Tibial nerve (tissue), 4 donors: ENCODE measurements at places on chromosomes 4 and X. TPM values are rescaled to one million over a fixed set of nuclear protein-coding genes. Genes with fewer than 3 reads are reported as not detected.

Gene KLHL5
- 18.8 TPM for total RNA-seq

DNA sequence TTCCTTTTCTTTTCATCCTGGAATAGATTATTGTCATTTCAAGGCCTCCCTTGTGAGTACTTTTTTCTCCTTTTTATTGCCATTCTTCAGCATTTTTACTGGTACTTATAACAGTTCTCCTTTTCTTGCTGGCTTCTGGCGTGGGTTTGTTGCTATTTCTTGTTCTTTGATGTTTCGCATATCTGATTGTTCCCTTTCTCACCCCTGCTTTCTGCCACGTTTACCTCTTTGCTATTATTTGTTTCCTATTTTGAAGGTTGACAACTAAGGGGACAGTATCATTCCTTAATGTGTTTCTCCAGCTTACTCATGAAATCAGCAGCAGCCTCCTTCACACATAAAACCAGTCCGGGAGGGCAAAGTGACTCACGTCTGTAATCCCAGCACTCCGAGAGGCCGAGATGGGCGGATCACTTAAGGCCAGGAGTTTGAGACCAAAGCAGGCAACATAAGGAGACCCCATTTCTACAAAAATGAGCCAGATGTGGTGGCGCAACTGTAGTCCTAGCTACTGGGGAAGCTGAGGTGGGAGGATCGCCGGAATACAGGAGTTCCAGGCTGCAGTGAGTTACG, 72.6 kb downstream of the DMD start:
- DNase-seq: no peak

Gene P2RY10
- total RNA-seq: 0.22 TPM

DNA sequence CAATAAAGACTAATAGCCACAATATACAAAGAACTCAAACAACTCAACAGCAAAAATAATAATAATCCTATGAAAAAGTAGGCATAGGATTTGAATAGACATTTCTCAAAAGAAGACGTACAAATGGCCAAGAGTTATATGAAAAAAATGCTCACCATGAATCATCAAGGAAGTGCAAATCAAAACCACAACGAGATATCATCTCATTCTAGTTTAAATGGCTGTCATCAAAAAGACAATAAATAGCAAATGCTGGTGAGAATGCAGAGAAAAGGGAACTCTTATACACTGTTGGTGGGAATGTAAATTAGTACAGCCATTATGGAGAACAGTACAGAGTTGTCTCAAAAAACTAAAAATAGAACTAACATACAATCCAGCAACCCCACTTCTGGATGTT, 18.8 kb downstream of the TLR6 start:
- DNase-seq: no peak

DNA sequence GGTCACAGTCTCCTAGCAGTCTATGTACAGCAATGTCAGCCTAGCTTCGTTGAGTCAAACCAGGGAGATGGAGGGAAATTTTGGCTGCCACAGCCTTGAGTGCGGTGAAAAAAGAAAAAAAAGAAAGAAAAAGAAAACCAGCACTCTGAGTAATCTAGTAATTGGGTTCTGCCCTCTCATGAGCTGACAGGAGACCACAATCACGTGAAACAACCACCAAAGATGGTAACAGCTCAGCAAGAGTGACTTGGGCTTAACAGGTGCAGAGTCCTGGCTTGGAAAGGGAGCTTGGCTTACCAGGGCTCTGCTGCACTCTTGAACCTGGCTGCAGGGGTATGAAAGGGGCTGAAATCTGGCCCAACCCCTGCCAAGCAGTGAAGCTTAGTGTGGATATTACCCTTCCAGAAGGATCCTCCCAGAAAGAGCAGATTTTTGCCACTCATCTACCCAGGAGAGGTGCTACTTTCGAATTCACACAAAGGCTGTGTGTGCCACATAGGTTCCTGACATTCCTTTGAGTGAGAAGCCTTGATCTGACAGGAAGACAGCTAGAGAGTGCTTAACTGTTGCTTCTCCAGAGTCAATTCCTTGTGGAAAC, 350.3 kb downstream of the PTTG2 start:
- DNase-seq: no peak

- DNase-seq: no peak
These were observed 89.2 kb downstream of the NHS start for GRCh38 chrX:17464194-17464593.

- DNase-seq: no peak
These were observed 40.3 kb downstream of the RWDD4 start for GRCh38 chr4:183618681-183619080.

Gene TRPC3
- not detected for total RNA-seq
